ENCODE measurements at places on chromosomes 2 and 18.
A peak's percentile ranks its signal among the peaks of the same experiment; 100 is the strongest.

DNA sequence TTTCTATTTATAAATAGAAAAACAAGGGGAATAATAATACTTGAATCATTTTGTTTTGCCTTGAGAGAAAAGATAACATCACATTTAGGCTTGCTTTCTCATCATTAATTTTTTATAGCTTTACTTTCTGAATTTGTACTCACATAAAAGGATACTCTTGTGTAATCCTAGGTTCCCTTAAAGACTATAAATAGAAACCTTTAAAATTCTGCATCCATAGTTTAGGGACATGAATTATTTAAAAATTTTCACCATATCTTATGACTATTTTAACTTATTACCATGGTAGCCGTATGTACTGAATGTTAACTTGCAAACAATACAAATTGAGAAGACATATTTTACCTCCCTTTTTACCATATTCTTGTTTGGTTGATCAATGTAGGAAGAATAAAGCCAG lies 143.5 kb upstream of the CWC22 start:
- no peak for DNase-seq

DNA sequence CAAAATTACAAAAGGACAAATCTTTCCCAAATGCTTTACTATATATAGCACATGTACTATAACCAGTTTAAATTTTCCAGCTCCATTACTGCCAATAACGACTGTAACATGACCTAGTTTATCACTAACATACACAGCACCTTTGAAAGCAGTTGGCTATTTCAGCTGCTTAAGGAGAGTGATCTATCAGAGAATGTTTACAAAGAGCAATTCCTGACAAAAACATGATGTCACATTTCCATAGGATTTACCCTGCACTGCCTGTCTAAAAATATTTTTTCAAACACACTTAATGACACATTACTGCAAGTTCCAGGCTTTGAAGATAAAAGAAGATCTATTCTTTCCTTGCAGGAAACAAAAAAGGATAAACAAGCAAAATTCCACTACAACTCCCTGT lies 40.6 kb downstream of the ZNF516 start:
- DNase-seq, result no peak

- peak; percentile 6 for DNase-seq
Measured at GRCh38 chr18:62637807-62638687, 77.3 kb upstream of the PHLPP1 start.

GRCh38 chr2:18911416-18911815 lies 322.0 kb upstream of the NT5C1B start:
- no peak for DNase-seq

DNA sequence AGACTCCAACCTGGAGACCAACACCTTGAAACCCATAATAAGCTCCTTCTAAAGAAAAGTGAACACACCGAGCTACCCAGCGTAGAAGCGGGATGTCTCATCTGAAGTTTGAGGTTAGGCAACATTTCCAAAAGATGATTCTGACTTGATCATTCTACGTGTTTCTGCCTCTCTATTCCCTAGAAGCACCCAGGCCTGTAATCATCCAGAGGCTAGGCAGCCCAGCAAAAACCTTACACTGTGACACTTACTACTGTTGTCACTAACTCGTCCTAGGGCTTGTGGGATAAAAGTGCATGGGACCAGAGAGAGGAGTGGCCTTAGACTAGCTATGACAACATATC lies 1.4 kb downstream of the ZBTB14 start:
- no peak for DNase-seq

DNA sequence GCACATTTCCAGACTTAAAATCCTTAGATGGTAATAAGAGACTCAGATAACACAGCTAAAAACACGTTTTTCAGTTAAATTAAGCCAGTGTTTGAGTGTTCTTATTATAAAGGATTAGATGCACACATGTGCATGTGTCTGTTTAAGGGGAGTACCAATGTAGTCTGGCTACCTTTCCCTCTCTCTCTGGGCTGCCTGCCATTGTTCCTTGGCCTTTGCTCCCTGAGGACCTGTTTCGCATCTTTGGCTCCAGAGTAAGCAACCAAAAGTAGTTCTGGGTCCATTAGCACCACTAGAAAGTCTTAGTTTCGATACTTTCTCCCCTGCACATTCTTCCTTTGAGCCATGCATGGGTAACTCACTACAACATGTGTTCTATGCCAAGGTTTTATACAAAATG lies 228.3 kb downstream of the TPGS2 start:
- DNase-seq, result no peak

DNA sequence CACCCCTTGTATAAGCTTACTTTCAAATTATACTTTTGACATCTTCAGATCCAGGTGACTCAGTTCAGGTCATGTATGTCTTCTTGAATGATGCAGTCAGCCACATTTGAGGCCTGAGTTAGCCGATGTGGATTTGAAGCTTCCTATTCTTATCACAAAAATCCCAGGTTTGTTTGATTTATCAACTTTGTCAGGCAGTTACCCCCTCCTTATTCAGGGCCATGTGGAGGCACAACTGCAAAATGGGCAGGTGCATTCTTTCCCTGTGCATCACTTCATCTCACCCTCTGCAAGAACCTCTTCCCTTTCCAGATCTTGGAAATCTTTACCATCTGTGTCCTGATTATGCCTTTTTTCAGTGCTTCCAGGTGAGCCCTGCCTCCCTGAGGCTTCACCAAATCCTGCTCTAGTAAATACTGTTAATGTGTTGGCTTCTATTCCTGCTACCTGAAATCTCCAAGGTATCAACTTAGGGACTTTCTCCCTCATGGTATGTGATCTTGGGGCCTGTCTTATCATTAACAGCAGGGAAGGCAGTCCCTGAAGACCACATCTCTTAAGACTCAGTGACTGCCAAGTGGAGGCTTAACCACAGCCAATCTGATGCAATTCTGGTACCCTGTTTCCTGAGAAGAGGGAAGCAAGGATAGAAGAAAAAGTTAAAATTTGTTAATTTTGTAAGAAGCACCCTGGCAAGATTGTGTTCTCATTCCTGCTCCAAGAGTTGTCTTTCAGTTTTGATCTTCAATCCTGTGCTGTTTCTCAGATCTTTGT lies 9.4 kb upstream of the ARHGAP28 start:
- no peak for DNase-seq

DNA sequence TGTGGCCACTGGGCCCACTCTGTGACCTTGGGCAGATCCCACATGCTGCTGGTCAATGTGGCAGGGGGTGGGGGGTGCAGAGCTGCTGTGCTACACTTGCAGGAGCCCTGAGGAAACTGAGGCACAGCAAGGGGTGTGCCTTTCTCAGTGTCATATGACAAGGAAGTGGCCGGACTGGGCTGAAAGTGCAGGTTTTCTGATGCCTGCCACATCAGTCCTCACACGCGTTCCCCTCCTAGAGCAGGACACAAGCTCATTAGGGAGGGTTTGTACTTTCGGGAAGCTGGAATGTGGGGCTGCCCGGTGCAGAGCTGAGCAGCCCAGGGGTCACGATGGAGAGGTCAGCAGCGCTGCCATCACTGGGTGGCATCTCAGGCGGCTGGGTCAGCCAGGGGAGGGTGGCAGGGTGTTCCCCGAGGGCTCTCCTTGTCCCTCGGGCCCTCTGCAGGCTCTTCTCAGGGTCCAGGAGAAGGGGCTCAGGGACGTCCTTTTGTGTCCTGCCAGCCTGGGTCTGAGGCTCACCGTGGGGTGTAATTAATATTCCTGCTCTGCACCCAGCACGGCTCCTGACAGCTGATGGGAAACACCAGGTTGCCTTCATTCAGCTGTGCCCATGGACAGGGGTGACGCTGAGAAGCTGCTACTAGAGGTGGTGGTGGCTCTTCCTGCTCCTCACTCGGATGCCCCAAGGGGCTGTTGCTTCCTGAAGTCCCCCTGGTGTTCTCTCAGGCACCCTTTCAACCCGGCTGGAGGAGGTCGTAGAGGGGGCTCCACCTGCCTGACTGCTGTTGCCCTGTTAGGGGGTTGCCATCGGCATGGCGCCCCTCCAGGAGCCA lies 62.1 kb upstream of the HDAC4 start:
- no peak for DNase-seq

DNA sequence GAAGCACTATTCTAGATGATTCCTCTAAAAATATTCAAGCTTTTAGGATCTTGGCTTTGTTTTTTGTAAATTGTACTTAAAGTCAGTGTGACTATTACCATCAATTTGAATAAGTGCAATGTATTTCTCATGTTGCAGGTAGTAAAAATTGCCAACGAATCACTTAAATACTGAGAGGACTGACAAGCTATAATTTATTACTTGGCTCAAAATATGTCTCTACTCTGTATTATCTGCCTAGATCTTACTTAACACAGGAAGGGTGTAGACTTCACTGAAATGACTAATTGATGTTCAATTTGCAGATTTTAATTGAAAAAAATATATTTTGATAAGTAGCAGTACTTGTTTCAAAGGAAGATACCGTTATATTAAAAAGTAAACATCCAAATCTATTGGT lies 202.3 kb downstream of the SLC8A1 start:
- DNase-seq, result no peak

DNA sequence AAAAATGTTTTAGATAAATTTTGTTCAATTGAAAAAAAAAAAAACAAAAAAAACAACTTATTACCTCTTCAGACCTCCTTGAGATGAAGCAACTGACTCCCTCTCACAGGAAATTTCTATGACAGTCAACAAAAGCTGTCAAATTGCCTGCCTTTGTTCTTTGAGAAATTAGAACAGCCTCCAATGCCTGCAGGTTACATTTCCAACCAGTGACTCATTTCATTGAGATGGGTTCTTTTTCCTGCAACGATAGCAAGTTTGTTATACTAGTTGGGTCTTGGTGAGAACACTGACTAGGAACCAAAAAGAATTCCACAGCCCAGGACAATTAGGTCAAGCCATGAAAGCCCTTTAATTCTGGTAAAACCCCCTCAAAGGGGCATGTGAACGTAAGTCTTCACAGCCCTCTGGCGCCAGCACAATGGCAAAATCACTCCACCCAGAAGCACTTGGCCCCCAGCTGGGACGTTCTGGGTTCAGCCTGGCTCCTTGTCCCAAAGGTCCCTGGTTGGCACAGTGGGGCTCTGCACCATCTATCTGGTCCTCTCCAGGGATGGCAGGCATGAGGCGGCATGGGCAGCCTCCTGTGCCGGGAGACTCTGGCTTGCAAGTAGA lies 87.0 kb downstream of the SPP2 start:
- peak; percentile 40 for DNase-seq

GRCh38 chr2:159053161-159054031 lies 85.0 kb downstream of the TANC1 start:
- peak; percentile 88 for DNase-seq

DNA sequence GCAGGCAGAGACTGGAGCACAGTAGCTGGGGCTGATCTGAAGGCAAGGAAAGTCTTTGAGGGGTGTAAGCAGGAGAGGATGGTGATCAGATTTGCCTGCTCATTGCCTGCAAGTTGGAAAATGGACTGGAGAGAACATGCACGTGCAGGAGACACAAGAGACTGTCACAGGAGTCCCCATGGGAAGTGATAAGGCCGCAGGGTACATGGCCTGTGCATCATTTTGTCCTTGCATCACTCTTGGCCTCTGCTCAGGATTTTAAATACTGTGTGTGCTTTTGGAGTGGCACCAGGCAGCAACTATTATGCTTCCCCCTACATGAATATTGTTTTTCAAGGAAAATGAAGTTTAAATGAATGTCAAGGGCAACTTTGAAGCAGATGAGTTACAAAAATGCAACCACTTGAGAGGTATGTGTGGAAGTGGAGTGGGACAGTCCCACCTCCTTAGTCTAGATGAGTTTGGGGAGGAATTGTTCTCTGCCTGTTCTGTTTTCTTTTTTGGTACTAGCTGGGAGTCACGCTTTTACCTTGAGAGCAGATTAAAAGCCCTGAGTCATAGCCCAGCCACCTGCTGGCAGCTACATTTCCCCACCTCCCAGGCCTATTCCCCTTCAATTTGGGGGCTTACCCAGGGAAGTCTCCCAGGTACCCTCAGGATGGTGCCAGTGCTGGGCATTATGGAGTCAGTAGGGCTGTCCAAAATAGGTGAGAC lies 19.3 kb downstream of the MAPK4 start:
- no peak for DNase-seq

GRCh38 chr18:66150650-66151049 lies 399.8 kb downstream of the CDH7 start:
- no peak for DNase-seq

DNA sequence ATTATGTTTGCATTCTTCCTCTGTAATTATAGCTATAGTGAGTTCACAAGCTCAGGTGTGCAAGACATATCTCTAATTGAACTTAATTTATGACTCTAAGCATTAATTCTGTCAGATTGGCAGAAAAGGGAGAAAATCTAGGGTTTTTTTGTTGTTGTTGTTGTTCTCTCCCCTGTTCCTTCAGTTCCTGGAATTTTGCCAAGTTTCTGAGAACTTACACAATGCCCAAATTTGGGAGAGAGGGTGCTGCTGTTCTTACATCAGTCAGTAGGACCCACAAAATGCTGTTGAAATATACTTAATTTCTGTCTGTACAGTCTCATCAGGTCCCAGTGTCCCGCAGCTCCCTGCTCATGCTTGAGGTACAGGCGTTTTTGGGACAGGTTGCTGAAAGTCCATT lies 221.8 kb upstream of the RBMS1 start:
- DNase-seq, result no peak

DNA sequence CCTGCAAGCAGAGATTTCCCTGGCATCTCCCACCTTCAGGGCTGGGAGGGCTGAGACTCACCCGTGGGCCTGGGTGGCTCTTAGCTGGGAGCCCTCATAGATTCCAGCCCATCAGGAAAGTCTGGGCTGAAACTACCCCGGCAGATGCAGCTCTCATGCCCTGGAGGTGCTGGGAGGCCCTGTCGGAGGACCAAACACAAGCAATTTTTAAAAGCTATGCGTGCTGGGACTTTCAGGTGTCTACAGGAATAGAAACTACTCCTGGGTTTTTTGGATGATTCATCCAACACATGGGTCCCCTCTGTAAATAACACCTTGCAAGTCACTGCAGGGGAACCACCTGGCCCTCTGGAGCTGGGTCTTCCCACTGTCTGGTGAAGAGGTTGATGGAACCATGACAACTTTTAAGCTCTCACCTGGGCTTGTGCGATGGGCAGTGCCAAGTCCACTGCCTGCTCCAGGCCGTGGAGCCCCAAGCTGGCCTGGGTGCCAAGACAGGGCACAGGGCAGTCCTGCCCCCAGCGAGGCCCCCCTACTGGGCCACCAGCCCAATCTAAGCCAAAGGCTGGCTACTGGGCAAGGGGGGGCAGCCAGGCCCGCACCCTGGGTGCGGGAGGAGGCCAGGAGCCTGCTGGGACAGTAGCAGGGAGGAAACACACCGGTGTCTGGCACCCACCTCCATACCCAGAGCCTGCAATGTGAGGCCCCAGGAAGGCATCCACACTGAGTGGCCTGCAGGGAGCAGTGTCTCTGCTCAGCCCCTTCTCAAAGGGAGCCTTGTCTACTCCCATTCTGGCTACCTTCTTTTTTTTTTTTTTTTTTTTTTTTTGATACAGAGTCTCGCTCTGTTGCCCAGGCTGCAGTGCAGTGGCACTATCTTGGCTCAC lies 1.1 kb upstream of the GPR55 start:
- DNase-seq, result no peak

- DNase-seq, result peak; percentile 35
Measured at GRCh38 chr2:59182249-59182648, 941.1 kb upstream of the FANCL start.

DNA sequence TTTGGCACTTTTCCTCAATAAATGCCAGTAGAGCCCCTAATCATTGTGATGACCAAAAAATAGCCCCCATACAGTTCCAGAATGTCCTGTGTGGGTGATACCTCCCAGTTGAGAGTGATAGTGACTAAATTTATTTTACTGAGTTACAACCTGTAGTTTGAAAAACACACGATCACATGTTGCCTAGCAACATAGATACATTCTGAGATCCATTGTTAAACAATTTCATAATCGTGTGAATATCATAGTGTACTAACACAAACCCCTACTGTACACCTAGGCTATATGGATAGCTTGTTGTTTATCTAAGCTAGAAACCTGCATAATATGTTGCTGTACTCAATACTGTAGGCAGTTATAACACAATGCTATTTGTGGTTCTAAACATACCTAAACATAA lies 30.6 kb downstream of the KCMF1 start:
- no peak for DNase-seq
